HAP-1 (cell line): ENCODE measurements at places on chromosomes 6 and 20.

DNA sequence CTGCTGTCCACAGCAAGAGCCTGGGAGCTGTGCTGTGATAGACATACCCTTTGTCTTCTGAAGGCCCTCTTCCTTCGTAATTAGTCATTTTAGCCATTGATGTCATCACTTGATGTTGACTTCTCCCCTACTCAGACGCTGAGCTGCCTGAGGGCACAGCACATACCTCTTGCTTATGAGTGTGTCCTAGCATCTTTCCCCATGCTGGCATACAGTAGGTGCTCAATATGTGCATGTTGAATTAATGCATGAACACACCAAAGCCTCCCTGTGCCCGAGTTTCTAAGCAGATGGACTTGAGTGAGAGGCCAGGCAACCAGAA, 35.8 kb upstream of the FAM83D start:
- no peak for DNase-seq

DNA sequence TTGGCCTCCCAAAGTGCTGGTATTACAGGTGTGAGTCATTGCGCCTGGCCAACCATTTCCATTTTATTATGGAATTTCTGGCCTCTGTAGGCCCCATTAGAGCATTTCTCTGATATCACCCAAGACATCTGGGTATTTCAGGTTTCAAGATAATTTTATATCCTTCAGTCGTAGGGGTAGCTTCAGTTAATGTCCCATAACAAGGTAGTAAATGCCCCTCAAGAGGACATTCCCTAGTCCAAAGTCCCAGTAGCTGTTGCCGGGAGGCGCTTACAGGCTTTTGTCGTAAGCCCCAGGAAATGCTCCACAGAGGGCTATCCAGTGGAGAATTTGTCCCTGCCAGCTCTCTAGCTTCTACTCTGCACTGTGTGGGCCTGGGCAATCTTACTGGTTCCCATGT, 24.4 kb downstream of the EFCAB8 start:
- no peak for DNase-seq

GRCh38 chr20:3404402-3404801, 3.1 kb downstream of the DNAAF9 start:
- DNase-seq: no peak

DNA sequence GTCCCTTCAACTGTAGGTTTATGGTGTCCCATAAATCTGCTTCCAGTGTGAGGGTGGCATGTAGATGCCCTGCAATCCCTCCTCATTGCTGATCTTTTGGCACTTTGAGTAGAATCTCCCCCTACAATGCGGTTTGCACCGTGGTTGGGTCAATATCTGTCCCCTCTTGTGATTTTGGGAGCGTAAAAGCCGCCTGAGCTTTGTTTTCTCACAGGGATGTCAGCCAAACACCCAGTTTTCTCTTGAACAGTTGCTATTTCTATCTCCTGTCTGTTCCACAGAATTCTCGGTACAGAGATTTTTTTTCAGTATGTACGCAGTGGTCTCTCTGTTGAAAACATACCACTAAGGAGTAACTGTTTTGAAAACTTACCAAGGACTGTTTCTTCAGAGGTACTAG, 21.8 kb downstream of the CDS2 start:
- DNase-seq: no peak

- no peak for DNase-seq
Observed at GRCh38 chr20:12528591-12529041, 480.2 kb upstream of the SPTLC3 start.

DNA sequence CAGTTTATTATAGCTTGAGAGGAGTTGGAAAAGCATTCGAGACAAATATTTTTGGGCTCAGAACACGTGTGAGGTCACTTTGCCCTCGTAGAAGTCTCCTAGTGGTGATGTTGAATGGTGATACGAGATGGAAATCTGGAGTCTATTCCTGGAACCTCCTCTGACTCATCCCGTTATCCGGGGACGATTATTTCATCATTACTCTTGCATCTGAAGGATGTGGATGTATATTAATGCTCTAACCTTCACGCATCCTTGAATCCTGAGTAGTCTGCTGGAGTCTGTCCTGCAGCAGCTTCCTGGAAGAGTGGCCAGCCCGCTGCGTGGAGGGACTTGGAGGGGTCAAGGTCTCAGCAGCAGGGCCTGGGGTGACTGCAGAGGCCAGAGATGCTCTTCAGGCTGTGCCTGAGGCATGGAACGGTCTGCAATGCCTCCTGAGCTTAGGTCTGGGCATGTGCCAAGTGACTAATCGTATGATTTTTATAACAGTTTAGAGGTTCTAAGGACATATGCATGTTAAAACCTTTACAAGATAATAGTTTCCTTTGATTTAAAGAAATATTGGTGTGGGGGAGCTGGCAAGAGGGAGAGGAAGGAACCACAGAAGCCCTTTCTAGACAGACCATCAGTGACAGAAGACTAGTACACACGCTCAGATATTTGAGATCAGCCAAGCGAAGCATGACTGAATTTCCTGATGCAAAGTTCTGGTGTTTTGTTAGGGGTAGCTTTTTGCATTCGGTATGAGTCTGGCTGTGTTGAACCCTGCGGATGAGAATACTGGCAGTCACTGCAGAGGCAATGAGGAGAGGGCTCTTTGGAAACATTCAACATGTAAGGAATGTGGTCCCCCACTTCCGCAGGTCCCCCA, 400.2 kb downstream of the QKI start:
- no peak for DNase-seq

- DNase-seq: no peak
Observed at GRCh38 chr6:139659196-139659595, 284.7 kb upstream of the CITED2 start.

- DNase-seq: no peak
Observed at GRCh38 chr20:44597930-44598329, 15.6 kb downstream of the PKIG start.

- peak; percentile 33 for DNase-seq
Observed at GRCh38 chr6:78709021-78709420, 158.3 kb upstream of the IRAK1BP1 start.

DNA sequence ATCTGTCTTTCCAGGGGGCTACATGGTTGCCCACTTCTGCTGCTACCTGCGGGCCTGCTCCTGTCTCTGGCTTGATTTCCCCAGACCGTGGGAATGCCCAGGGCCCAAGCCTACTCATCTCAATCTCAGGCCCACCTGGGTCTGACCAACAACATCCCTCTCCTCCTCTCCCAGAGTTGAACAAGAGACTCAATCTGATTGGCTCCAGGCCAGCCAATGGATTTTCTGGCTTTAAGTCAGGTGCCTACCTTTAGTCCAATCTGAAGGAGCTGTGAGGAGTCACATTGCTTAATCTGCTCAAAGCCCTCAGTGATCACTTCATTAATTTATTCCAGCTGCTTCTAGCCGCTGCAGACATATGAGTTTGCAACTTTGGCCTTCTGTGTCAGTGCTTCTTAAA, 162.4 kb upstream of the KCNG1 start:
- no peak for DNase-seq

- no peak for DNase-seq
Observed at GRCh38 chr6:26223228-26223627, 136.0 kb downstream of the HFE start.

GRCh38 chr6:161578478-161578877, 304.6 kb upstream of the AGPAT4 start:
- no peak for DNase-seq

GRCh38 chr6:84512391-84512790, 252.0 kb downstream of the TBX18 start:
- no peak for DNase-seq

DNA sequence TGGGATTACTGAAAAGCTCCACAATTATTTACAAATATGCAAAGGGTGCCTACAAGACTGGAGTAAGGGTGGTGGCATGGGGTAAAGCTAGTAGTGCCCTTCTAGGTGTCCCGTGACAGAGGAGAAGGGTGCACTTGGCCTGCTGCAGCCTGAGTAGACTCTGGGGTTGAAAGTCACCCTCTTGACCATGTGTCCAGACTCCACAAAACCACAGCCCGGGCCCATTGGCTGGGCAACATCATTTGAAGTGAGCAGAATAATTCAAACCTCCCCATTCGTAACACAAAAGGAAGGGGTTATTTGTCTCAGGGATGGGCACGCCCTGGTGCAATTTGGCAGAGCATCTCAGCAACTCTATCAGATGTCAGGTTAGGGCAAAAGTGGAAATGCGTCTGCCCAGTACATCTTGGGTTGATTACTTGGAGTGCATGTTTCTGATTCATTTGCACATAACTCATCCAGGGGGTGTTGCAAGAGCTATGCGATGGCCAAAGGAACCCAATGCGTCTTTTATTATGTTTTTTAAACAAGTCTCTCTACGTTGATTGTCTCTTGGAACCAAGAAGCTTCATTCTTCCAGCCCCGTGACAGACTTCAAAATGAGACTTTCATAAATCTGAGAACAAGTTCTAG, 56.7 kb downstream of the ISM1 start:
- no peak for DNase-seq

DNA sequence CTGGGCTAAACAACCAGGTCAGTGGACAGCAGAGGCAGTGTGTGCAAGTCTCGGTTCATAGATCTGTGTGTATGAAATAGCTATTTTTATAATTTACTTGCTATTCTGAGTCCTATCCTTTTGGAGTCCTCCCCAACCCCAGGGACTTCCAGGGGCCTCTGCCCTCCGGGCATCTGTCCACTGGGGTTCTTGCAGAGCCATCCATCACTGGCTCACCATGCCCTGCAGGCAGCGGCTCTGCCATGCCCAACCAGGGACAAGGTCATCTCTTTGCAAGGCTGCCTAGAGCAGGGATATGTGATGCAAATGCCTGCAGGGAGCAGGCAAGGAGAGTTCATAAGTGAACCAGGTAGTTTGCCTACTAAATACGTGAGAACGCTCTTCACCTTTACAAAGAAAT, 10.5 kb upstream of the BEND3 start:
- DNase-seq: no peak

DNA sequence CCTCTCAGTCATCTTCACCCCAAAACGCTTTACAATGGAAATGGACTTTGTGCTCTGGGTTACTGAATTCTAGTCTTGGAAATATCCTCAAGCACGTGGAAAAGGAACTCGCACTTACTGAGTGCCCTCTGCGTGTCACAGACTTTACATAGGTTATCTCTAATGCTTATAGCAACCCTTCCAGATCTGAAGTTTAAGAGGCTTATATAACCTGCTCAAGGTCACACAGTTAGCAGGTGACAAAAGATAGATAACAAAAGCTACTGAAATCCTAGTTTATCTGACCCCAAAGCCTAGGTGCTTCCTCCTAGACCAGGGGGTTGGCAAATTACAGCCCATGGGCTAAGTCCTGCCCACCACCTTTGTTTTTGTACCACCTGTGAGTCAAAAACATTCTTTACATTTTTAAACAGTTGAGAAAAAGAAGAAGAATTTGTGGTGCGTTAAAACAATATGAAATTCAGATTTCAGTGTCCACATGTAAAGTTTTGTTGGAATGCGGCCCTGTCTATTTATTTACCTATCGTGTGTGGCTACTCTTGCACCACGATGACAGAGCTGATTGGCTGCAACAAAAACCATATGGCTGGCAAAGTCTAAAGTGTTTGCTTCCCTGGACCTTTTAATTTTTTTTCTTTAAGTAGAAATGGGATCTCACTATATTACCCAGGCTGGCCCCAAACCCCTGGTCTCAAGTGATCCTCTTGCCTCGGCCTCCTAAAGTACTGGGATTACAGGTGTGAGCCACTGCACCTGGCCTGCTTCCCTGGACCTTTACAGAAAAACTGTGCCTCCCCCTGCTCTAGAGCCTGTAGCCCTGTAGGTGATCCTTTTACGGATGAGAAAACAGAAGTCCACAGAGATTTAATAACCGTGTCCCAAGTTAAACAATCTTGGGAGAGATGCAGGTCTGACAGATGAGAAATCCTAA, 110.2 kb upstream of the RREB1 start:
- DNase-seq: no peak

- DNase-seq: no peak
Observed at GRCh38 chr6:168217880-168218537, 101.6 kb downstream of the DACT2 start.

DNA sequence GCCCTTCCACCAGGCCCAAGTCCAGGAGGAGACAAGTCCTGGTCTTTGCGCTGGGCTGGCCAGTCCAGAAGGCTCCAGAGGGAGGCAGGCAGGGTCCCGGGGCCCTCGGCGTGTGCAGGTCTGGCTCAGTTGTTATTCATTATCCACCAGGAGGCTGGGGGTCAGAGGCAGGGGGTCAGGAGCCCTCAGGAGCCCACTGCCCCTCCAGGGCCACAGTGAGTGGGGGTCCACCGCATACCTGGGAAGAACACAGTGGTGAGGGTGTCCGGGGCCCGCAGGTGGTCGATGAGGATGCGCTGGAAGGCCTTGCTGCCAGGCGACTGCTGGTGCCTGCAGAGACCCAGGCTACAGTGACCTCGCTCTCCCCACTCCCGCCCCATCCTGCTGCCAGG, 4.4 kb upstream of the C20orf144 start:
- no peak for DNase-seq
